ENCODE measurements at places on chromosomes 3 and 15.
A peak's percentile ranks its signal among the peaks of the same experiment; 100 is the strongest.

DNA sequence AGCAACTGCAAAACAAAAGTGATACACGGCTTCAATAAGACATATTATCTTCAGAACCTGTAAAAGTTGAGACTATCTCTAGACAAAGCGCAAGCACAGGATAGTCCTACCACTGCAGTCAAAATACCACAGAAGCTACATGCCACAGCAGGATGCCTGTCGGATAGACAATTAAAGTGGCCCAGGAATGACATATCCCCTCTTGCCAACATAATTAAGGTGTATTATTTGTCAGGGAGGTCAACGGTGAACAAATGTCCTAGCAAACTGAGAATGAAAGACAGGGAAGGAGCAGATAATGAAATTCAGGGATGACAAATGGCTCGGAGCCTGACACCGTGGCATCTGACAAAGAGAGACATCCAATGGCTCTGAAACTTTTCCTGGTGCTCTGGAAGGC is 185.7 kb downstream of the MECOM start:
- DNase-seq = no peak

GRCh38 chr3:8629151-8630021 is 15.2 kb downstream of the SSUH2 start:
- DNase-seq = peak; percentile 86

DNA sequence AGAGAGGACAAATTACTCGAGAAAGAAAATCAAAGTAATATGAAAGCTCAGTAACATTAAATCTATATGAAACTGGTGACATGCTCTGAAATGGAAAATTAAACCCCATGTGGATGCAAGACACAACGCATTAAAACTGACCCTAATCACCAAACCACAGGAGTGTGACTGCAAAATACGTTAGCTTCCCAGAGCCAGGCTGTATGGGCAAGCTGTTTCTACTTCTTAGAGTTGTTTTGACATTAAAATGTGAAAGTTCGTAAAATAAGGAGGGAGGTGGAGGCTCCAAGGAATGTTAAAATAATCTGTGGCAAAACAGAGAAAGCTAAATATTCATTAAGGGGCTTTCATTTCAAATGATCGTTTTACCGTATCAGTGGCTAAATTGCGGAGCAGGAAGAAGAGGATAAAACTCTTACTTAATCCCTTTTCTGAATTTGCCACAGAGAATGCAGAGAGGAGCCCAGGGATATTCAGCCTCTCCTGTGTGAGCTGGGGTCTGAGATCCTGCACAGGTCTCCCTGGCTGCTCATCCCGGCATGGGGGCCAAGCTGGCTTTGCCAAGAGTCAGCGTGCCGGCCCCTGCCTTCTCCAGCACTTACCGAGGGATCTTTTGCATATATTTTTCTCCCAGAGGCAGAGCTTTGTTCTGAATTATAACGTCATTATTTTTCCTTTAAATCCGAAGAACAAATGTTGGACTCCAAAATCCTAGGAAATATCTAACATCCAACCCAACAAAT is 239.8 kb upstream of the THBS1 start:
- no peak for DNase-seq

GRCh38 chr3:188021502-188022040 is 132.4 kb upstream of the LPP start:
- DNase-seq = no peak

GRCh38 chr3:183158551-183159006 is 4.0 kb downstream of the LAMP3 start:
- DNase-seq = no peak

- no peak for DNase-seq
Measured at GRCh38 chr15:36499412-36500389, 79.7 kb upstream of the CDIN1 start.

GRCh38 chr3:74537857-74538256 is 76.6 kb downstream of the CNTN3 start:
- DNase-seq = no peak

GRCh38 chr3:56257826-56258225 is 210.4 kb downstream of the ERC2 start:
- DNase-seq = no peak

Data from transverse colon (tissue), 4 donors.